ENCODE measurements at places on chromosomes 5 and 9.

GRCh38 chr5:73624888-73625287, 1.1 kb upstream of the ARHGEF28 start:
- DNase-seq: no peak

GRCh38 chr9:124411514-124412227, 3.6 kb downstream of the PSMB7 start:
- peak; percentile 63 for DNase-seq

GRCh38 chr9:133666845-133667244, 30.7 kb downstream of the DBH start:
- no peak for DNase-seq

DNA sequence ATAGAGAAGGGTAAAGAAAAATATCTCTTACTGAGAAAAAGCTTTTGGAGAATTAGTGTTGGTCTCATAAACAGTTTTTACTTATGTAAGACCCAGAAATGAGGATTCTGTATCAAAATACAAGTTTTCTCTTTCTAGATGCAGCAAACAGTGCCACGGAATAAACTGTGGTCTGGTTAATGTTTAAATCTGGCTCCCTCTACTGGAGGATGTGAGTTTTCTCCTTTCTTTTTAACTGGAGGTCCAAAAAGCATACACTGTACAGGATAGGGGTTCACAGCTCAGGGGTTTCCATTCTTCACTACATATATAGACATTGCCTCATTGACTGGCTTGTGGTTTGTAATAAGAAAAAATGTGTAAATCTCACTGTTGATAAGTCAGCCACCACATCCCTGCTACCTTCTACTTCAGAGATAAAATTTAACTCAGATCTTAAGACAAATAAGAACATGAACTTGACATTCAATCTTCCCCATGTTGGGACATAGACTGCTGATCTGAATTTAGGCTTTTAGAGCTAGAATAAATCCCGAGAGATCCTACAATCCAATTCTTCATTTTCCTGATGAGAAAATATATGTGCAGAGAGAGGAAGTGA, 98.9 kb downstream of the CFAP95 start:
- DNase-seq: peak; percentile 53

DNA sequence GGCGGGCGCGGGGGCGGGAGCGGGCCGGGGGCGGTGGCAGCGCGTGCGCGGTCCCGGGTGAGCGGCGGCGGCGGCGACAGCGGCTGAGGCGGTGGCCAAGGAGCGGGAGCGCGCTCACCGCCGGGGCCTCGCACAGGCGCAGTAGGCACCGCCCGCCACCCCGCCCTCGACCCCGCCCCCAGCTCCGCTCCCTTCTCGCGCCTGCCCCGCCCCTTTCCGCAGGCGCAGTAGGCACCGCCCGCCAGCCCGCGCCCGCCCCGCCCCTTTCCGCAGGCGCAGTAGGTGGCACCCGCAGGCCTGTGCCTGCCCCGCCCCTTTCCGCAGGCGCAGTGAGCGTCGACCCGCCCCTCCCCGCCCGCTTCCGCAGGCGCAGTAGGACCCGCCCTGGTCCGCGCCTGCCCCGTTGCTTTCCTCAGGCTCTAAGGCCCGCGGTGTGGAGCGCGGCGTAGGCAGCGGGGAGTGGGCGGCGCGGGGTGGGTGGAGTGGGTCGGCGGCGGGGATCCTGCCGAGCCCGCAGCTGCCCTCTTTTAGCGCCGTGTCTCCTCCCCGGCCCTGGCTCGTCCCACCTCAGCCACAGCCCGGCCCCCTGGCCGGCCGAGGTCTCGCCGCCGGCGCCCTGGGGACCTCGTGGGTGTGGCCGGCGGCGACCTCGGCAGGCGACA, at the start of gene CAMSAP1:
Gene CAMSAP1 (minus strand): TSS at position 116 of the 662 bp plus-strand sequence. CDS start 387 bp downstream, outside the sequence.
- DNase-seq: peak; percentile 89

DNA sequence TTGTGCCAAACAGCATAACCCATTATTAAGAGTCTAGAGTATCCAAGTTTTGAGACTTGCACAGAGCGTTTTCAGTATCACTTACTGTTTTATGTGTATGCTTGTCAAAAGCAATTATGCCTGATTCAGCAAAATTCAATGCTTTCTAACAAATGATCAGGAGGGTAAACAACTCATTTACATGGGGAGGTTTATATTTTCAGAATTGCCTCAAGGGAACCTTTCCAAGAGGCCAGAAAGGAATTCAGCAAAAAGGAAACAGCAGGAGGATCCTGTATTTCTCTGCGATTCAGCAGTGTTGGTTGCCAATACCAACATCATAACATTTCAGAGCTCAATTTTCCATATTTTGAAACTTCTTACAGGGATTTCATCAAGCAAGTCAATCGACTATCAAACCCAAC, 69.3 kb upstream of the DAB2 start:
- peak; percentile 76 for DNase-seq

- DNase-seq: no peak
Measured at GRCh38 chr5:142954455-142954854, 184.3 kb downstream of the ARHGAP26 start.

DNA sequence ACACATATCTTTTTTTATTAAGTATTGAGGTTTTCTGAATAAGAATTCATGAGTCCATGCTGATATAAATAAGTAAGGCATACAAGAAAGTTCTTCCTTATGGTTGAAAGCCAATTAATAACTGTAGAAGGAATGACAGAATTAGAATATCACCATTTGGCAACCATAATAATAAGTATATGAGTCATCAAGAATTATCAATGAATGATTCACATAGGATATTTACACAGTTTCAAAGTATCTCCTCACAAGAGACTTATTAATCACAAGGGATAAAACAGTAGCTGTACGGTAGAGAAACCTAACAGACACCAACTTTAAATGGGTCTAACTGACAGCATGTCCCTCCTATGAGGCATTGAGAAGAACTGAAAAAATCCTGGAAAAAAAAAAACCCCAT, 161.6 kb downstream of the NR3C1 start:
- no peak for DNase-seq

GRCh38 chr9:859251-859650, 17.8 kb downstream of the DMRT1 start:
- DNase-seq: no peak

GRCh38 chr5:84255315-84255714, 129.4 kb downstream of the EDIL3 start:
- DNase-seq: peak; percentile 28

DNA sequence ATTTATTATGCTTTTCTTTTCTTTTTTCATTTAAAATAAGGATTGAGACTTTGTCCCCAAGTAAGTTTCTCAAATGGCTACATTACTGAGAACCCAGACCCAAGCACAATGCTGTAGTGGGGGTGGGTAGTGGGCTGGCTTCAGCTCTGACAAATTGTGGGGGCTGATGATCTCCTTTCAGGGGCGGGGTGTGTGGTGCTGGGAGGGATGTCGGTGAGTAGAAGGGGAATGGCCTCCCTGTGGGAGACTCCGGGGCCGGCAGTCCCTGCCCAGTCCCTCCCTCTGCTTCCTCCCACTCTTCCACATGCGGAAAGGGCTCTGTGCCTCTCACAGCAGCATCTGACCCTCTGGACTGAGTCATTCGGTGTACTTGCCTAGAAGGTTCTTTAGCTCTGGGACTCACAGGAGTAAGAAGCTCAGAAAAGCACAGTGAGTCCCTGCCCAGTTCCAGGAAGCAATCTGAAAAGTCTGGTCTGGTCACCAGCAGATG, 14.3 kb downstream of the CD180 start:
- DNase-seq: peak; percentile 53

- DNase-seq: no peak
Measured at GRCh38 chr9:15736569-15736968, 183.7 kb downstream of the CCDC171 start.

- no peak for DNase-seq
Measured at GRCh38 chr5:140072812-140073211, 29.7 kb upstream of the NRG2 start.

DNA sequence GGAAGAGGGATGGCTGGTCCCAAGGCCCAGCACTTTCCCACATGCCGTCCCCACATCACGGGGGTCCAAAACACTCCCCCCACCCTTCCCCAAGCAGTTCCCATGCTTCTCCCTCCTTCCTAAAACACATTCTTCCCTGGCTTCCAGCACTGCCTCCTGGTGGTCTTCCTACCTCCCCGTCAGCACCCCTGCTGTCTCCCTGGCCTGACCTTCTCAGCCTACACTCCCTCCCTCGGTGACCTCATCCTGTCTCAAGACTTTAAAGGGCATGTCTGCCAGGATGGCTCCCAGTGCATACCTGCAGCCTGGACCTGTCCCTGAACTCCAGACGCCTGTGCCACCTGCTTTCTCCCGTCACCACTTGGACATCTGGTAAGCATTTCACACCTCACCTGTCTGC, 4.3 kb upstream of the NCS1 start:
- no peak for DNase-seq

DNA sequence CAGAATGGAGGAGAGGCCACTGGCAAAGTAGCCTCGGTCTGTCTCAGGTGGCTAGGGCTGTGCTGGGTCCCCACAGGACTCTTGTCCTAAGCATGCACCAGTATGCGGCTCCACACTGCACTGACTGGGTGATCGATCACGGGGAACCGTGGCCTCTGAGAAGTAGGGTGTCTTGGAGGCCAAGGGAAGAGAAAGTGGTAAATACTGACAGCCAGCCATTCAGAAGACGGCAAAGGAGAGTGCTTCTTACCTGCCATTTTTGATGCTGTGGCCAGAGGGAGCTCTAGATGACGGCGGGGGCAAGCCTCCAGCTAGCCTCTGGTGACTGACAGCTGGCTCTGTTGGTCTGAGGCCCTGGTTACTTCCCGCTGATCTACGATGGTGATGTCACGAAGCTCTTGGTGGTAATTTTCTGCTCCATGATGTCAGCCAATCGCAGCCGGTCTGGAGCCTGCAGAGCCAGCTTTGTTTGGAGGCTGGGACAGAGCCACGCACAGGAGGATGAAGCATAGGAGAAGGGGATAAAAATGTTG, 40.4 kb upstream of the GADD45G start:
- DNase-seq: no peak

DNA sequence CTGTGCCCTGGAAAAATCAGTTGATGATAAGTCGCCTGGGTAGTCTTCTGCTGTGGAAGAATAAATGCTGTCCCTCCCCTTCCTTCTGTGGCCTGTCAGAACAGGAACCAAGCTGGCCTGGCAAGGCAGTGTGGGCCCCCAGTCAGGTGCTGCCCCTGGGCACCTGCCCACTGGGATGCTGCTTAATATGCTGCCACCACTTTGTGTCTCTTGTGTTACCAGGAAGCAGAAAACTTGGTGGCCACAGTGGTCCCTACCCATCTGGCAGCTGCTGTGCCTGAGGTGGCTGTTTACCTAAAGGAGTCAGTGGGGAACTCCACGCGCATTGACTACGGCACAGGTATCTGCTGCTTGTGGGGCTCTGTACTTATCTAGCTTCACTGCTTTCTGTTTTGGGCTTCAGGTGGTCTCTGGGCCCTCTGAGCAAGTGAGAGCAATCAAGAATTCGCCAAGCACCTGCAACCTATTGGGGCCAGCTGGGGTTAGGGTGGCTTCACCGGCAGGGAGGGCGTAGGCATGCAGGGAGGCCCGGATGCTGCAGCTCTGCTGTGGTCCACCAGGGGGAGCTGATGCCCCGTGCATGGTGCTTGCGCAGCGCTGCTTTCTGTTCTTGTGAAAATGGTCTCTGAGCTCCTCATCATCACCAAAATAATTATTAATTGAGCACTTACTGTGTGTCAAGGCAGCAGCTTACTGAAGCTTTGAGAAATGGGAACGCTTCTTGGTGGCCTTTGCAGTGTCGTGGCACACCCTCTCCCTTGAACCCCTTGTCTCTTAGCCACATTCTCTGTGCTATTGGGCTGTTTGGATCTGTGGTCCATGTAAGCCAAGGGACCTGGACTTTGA, 20.3 kb downstream of the PTPA start:
- DNase-seq: no peak

DNA sequence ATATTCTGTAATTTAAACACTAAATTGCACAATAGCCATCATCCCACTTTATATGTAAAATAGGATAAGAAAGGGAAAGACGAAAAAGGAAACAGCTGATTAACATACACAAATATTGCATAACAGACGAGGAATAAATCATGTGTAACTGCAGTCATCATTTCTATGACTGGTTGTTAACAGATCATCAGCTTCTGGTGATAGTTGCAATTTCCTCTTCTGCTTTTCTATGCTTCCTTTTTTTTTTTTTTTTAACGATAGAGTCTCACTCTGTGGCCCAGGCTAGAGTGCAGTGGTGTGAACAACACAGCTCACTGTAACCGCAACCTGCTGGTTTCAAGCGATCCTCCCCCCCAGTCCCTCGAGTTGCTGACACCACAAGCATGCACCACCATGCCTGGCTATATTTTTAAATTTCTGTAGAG, 22.5 kb upstream of the JAKMIP2 start:
- no peak for DNase-seq

- DNase-seq: no peak
Measured at GRCh38 chr5:73205305-73205704, 32.3 kb downstream of the TMEM174 start.

- DNase-seq: no peak
Measured at GRCh38 chr9:81244631-81245030, 444.7 kb downstream of the TLE1 start.

- no peak for DNase-seq
Measured at GRCh38 chr9:131500939-131501541, 1.7 kb upstream of the POMT1 start.

GRCh38 chr9:114827641-114828302, 21.9 kb upstream of the TNFSF15 start:
- DNase-seq: no peak

DNA sequence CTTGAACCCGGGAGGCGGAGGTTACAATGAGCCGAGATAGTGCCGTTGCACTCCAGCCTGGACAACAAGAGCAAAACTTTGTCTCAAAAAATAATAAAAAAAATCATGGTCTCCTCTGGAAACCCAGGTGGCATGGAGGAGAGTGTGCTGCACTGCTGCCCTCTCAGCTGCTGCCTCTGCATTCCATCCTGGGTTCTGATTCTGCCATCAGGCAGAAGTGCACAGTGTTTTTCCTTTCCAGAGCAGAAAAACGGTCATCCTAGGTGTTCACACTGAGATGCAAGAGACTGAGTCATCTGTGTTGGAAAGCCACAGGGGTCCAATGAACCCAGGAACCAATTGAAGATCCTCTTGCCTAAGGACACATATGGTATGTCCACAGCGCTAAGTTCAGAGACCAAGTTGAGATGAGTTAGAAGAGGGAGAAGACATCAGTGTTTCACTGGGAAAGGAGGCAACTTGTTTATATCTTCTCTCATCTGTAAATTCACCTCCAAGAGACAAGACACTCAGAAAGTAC, 88.8 kb upstream of the DMRT1 start:
- DNase-seq: no peak

- no peak for DNase-seq
Measured at GRCh38 chr9:21854594-21854993, 52.2 kb downstream of the MTAP start.
